GOT3 (cell line): ENCODE measurements at places on chromosomes 3 and 15.

- DNase-seq: no peak
Observed at GRCh38 chr3:168272343-168272985, 176.7 kb upstream of the GOLIM4 start.

DNA sequence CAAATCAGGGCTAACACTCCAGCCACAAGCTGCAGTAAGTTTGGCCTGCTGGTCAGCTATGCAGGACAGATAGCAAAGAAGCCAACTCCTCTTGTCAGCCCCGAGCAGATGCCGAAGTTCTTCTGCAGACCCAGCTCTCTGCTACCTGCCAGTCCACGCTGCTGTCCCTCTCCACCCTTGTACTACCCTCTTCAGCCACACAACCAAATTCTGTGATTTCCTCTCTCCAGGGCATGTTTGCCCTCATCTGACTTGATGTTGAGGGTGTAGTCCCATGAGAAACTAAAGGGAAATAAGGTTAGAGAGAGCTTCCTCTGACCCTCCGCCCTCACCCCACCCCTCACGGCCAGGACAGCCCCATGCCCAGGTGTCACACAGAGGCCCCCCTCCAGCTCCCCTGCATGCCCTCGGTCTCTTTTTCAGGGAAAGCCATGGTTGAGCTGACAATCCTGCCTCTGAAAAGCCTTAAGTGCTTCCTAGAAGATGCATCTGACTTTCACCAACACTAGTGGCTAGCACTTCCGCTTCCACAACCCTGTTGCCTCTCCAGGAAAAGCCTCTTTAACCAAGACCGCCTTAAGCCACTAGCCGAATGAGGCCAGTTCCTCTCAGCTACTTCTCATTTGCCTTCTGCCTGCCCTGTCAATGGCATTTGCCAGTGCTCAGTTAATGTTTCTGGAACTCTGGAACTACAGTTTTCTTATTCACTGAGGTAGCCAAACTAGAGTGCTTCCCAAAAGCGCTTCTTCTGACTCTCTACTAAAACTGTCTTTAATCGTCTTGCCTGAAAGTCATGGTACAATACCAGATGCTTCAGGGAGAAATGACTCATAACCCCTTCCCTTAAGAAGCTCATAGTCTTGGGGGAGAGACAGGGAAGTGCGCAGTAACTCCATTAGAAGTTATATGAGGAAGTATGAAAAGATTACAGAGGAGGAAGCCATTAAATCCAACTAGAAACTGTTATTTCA lies 300.4 kb upstream of the STT3B start:
- DNase-seq: no peak

- DNase-seq: no peak
Observed at GRCh38 chr15:42042602-42043400, 22.0 kb upstream of the PLA2G4E start.

- no peak for DNase-seq
Observed at GRCh38 chr3:155995525-155996370, 124.6 kb upstream of the KCNAB1 start.

- DNase-seq: no peak
Observed at GRCh38 chr3:56303487-56303886, 164.8 kb downstream of the ERC2 start.

DNA sequence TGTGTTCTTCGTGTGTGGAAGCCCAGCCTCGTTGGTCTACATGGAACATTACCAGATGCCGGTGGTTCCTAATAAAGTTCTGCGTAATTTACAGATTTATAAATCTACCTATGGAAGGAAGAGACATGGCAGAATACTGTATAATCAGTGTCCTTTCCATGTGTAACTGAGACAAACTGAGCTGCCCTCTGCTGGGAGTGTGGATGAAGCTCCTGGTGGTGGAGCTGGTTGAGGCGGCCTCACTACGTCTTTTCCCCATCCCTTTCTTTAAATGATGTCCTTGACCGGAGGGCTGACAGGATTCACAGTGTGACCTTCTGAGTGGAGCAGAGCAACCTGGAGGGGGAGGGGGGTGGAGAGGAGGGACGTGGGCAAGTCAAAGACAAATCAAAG lies 267.0 kb upstream of the CHRM5 start:
- no peak for DNase-seq

GRCh38 chr15:63369781-63370180 lies 11.9 kb downstream of the CA12 start:
- DNase-seq: no peak

DNA sequence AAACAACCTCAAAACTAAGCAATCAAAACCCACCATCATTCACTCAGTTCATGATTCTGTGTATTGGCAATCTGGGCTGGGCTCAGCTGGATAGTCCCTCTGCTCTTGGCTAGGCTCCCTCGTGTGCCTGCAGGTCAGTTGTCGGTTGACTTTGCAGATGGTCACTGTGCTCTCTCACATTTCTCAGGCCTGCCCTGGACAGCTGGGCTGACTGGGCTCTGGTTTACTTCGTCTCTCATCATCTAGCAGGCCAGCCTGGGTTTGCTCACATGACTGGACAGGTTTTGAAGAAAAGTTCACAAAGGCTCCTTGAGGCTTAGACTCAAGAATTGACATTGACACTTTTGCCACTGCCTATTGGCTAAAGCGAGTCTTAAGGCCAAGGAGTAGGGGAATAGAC lies 105.0 kb upstream of the CTNNB1 start:
- no peak for DNase-seq

GRCh38 chr15:99745370-99746086 lies 12.3 kb upstream of the LYSMD4 start:
- DNase-seq: no peak

DNA sequence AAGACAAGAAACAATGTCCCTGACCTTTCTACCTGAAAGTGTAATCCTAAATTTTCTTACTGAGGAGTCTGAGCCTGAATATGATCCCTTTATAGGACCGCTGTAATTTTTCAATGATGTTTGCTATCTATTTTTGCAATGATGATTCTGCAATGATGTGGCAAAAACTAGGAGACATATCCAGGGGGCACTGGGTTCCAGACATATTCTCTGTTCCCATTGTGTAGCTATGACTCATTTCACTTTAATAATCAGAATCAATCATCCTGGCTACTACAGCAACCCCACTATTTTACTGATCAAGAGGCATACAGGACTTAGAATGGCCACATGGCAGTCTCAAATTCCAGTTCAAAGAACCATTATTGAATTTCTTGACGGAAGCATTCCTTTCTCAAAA lies 85.9 kb downstream of the AQR start:
- DNase-seq: no peak

- DNase-seq: no peak
Observed at GRCh38 chr3:169748670-169749069, 16.2 kb downstream of the TERC start.

- no peak for DNase-seq
Observed at GRCh38 chr3:30672959-30673358, 66.6 kb downstream of the TGFBR2 start.

DNA sequence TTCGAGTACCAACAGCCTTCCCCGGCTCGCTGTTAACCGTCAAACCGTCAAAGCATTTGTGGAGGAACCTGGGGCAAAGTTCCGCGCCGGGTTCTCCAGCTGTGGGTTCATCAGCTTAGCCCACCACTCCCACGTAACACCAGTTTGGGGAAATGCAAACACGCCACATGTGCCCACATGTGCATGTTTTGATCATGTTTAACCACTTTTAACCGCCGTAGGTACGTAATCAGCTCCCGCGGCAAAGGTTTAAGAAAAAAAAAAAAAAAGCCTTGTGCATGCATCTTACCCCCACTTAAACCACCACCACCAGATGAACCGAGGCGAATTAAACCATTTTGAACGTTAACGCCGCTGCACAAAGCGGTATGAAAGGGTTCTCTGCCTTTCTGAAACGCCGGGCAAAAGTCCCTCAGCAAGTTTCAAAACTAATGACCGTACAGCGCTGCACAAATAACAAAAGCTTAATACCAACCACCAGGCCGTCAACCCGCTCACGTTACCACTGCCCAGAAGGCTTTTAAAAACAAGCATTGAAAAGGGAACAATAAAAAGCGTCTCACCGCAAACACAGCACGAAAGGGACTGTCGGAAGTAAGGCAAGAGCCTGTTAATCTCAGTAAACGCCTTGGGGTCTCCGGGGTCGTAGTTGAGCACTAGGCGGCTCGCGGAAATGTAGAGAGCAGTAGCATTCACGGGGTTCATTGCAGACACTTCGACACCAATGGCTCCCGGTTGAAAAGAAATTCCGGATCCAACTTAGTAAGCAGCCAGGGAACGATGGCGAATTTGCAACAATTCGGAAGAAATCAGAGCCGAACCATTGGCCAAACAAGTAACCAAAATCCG lies 1.5 kb downstream of the MSL2 start:
- DNase-seq: no peak

GRCh38 chr15:78737187-78737820 lies 74.0 kb downstream of the ADAMTS7 start:
- DNase-seq: no peak
